Ascending aorta (tissue), 2 donors: ENCODE measurements at places on chromosomes 11 and 22.

DNA sequence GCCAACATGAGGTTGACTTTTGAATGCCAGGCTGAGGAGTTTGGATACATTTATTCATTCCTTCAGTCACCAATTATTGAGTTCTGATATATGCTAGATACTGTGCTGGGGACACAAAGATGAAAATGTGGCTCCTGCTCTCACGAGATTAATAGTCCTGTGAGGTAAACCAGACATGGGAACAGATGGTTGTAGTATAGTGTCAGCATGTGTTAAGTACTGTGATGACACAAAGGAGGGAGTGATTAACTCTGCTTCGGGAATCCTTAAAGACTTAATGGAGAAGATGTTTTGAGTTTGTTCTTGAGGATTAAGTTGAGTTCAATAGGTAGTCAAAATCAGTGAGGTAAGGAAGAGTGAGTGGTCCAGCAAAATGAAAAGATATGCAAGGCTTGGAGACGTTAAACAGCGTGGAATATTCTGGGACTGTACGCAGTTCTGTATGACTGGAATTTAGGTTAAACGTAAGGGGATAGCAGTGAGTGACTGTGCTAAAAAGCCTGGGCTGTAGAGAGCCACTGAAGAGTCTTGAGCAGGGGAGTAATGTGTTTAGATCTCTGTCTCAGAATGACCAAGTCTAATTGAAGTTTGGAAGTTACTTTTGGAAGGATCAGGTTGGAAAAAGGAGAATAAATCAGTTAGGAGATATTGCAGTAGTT, 11.8 kb downstream of the RNF121 start:
- DNase-seq = no peak

- DNase-seq = no peak
Observed at GRCh38 chr11:75570559-75571139, 8.6 kb downstream of the SERPINH1 start.

DNA sequence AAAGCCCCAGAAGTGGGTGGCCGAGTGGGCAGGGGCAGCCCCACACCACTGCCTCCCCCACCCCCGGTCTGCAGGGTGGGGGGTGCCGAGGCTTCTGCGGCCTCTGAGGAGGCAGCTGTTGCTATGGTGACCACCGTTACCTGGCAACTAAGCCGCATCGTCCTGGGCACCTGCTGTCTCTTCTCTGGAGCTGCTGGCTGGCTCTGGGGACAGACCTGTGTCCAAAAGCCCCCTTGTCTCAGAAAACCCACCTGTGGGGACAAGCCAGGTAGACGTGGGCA, 79.9 kb upstream of the PRR5 start:
- no peak for DNase-seq

DNA sequence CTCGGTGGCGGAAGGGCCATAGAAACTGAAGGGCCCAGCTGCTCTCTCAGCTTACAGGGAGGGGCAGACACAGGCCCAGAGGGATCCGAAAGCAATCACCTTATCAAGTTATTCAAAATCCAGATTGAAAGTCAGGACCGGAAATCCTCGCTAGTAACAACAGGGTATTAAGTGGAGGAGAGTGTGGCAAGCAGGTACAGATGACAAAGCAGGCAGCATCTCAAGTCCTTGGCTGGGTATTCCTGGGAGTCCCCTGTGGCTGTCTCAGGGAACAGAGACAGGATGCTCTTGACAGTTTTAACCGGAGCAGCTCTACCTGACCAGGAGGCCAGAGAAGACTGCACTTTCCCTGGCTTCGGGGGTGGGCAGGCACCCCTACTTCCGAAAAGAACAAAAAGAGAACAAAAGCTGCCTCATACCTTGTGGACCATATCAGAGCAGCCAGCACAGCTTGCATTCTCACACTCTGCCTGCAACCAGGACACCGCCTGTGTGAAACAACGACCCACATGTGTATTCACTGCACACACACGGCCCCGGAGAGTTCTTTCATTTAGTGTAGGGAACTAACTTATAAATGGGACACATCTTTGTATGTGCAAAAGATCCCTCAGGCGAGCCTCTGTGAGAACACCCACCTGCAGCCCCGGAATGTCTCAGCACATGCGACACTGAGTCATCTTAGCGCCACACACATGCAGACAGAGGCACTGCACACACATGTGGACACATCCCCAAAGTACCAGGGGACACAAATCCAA, 78.3 kb downstream of the MICAL3 start:
- no peak for DNase-seq
